ENCODE measurements at places on chromosomes 3 and 15.

- DNase-seq, result no peak
Measured at GRCh38 chr3:190697502-190697830, 165.0 kb downstream of the GMNC start.

- DNase-seq, result no peak
Measured at GRCh38 chr3:65928110-65928509, 110.6 kb downstream of the MAGI1 start.

DNA sequence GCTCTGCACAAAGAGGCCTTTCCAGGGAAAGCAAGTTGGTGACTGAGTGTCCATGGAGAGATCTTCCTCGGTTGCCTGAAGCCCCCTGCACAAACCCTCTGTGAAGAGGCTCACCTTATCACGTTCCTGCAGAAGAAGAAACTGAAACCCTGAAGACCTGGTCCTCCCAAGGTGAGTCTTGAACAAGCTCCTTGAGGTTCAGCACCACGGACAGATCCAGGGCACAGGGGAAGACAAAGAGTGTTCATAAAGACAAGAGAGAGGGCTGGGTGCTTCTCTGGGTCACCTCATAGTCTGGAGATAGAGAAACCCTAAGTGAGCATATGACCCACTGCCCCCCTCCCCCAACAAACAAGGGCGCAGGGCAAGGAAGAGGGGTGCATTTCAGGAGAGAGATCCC lies 21.7 kb upstream of the TBC1D21 start:
- DNase-seq, result no peak

GRCh38 chr3:8579096-8579495 lies 65.5 kb downstream of the SSUH2 start:
- DNase-seq, result no peak

- no peak for DNase-seq
Measured at GRCh38 chr3:5476403-5476802, 288.9 kb downstream of the EDEM1 start.

Data from DMS153 (cell line).